ENCODE measurements at places on chromosomes 1 and 21. TPM values are rescaled to one million over a fixed set of nuclear protein-coding genes. Genes with fewer than 3 reads are reported as not detected.

Gene PCAT6
- total RNA-seq, result 0.19 TPM

Gene NR1I3
- total RNA-seq, result not detected

Gene MECR
- total RNA-seq, result 14.3 TPM

Gene CIART
- total RNA-seq, result 3.4 TPM

Gene GABRD
- 0.14 TPM for total RNA-seq

Gene SEC16B
- total RNA-seq, result 0.28 TPM

Gene REN
- 0.66 TPM for total RNA-seq

Gene ASPM
- 39.7 TPM for total RNA-seq

Gene KRTAP11-1
- total RNA-seq, result 0.09 TPM

Gene LRRC8C
- 6.6 TPM for total RNA-seq

Gene AMY1A
- total RNA-seq, result 0.05 TPM

Gene TFF3
- 5.1 TPM for total RNA-seq

Gene CYP4A22
- not detected for total RNA-seq

Gene HTR6
- total RNA-seq, result not detected

All from thymus (tissue), 14 donors.